Astrocyte of the spinal cord (primary cell): ENCODE measurements at places on chromosomes 5 and 9.

GRCh38 chr5:10469253-10470050, 27.8 kb downstream of the ROPN1L start:
- peak; percentile 93 for DNase-seq

DNA sequence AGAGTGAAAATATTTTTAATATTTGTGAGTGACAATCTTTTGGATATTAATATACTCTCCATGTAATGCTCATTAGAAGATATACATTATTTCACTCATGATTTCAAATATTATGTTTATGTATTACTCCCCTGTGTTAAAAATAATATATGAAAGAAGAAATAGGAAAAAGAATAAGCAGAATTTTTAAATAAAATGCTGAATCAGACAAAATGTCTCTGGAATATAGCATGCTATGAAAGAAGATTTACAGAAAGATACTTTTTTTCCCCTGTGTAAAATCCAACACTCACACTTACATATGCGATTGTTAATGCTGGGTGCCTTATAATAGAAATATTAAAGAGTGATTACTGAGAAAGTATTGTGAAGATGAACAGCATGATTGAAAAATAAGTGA, 373.7 kb downstream of the ANXA1 start:
- no peak for DNase-seq

DNA sequence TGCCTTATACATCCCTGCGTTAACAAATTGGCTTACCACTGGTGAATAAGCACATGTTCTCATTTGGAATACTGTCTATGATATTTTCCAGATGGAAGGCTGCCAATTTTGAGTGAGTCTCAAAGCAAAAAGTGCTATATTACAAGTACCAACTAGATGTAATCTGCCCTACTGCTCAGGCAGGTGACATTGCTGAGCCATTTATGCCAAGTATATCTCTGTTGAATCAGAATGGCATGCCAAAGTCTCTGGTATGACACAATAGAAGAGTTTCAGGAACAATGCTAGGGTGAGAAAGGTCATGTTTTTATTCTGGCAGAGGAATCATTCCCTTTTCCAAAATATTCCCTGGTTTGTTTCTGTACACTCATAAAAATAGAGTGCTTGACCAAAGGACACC, 356.5 kb downstream of the CDH9 start:
- no peak for DNase-seq

GRCh38 chr5:115626445-115626823, 598 bp upstream of the TMED7 start:
- peak; percentile 77 for DNase-seq

DNA sequence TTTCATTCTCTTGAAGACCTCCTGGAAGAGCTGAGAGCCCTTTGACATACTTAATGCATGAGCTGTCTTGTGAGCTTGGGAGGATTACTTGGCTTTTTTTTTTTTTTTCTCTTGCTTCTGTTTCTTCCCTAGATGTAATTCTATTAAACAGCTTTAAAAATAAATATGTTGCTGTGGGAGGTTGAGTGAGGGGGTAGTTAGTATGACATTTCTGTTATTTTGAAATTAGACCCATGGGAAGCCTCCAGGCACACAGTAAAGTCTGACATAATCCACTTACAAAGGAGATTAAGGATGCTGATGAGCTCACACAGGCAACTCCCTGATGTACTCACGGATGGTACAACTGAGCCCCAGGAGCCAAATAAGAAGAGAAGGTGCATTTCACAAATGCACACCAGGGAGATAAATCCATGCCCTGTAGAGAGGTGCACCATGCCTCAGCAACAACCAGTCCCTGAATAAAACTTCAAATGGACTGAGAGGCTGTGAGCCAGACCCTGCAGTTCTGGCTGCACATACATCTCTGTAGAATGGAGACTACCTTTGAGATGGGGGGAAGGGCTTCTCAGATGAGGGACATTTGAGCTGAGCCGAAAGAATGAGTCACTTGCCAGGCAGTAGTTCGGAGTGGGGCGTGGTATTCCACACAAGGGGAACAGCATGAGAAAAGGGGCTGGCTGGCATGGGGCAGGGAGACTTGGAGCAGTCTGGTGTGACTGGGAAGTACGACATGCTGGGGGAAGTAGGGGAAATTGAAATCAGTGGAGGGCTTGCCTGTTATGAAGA, 68.7 kb downstream of the ACTL7B start:
- DNase-seq: peak; percentile 50

GRCh38 chr5:135478938-135479337, 26.8 kb upstream of the TIFAB start:
- DNase-seq: no peak

GRCh38 chr5:115685490-115685889, 59.7 kb upstream of the TMED7 start:
- DNase-seq: no peak

GRCh38 chr9:130682421-130683121, 11.0 kb upstream of the EXOSC2 start:
- peak; percentile 69 for DNase-seq

DNA sequence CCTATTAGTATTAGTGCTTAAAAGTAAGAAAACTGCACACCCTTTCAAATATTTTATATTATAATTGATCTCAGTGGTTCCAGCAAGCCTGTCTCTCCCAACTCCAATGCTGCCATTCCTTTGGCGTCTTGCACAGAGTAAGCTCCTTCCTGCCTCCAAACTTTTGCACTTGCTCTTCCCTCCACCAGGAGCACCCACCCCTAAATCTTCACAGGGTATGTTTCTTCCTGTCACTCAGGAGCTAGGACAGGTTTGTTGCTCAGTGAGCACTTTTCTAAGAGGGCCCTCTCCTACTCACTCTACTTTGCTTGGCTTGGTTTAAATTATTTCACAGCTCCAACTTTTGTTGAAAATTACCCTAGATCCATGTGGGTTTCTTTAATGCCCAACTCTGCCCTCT, 189.1 kb upstream of the ADRA1B start:
- no peak for DNase-seq

GRCh38 chr5:132471944-132472343, 18.6 kb downstream of the IRF1 start:
- no peak for DNase-seq

GRCh38 chr5:38790891-38791290, 54.9 kb upstream of the OSMR start:
- peak; percentile 40 for DNase-seq

- DNase-seq: no peak
These were observed 161.9 kb downstream of the CCDC171 start for GRCh38 chr9:15714746-15715145.

- DNase-seq: no peak
These were observed 177.5 kb upstream of the PPP2R2B start for GRCh38 chr5:147055850-147056566.

DNA sequence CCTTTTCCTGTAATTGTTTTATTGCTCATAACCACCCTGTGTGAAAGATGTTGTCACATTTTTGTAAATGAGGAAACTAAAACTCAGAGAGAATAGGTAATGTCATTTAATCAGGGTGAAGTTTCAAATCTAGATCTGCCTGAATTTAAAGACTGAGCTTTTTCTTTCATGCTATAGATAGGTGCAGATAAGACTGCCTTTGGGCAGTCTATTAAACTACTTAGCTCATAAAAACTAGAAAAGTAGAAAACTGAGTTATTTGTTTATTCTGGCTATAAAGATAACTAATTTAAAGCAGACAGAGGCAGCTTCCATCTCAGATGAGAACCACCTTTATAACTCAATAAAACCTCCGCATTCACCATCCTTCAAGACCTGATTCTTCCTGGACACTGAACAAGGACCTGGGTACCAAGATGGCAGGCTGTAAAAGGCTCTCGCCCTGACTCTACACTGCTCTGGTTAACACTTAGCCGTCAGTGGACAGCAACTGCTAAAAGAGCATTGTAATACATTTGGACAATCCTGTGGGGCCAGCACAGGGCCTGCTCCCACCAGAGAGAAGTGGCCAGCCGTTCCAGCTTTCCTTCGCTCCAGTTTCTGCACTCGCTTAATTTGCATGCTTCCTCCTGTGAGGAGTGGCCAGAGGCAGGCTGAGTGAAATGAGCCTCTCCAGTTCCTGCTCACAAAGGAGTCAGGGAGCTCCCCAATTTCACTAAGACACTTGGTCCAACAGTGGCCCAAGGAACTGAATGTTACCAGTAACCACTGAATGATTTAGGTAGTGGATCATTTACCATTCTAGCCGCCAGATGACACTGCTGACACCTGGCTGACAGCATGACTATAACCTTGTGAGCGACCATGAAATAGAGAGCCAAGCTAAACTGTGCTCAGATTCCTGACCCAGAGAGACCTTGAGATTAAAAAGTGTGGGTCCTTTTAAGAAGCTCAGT, 566.4 kb downstream of the EFNA5 start:
- DNase-seq: no peak

DNA sequence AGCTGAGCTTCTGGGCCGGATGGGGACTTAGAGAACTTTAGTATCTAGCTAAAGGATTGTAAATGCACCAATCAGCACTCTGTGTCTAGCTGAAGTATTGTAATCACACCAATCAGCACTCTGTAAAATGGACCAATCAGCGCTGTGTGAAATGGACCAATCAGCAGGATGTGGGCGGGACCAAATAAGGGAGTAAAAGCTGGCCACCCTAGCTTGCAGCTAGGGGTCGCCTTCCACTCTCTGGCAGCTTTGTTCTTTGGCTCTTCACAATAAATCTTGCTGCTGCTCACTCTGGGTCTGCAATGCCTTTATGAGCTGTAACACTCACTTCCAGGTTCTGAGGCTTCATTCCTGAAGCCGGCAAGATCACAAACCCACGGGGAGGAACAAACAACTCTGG, 354.0 kb downstream of the PRR16 start:
- DNase-seq: no peak

DNA sequence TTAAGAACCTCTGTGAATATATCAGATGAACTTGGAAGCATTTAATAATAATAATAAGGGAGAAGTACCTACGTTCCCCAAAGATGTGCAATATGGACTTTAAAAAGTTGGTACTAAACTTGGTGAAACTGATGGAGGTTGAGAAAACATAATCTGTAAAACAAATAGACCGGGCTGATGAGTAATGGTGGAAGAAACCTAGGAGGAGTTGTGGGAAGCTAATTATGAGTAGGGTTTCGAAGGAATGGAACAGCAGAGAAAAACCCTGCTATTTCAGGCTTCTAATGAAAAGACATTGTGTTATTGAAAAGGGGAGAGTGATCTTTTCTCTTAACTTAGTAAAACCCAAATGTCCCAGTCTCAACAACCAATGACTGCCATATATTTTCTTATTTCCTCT, 229.3 kb downstream of the PCSK1 start:
- DNase-seq: peak; percentile 55

GRCh38 chr5:90994796-90995195, 388.3 kb downstream of the ARRDC3 start:
- DNase-seq: no peak

DNA sequence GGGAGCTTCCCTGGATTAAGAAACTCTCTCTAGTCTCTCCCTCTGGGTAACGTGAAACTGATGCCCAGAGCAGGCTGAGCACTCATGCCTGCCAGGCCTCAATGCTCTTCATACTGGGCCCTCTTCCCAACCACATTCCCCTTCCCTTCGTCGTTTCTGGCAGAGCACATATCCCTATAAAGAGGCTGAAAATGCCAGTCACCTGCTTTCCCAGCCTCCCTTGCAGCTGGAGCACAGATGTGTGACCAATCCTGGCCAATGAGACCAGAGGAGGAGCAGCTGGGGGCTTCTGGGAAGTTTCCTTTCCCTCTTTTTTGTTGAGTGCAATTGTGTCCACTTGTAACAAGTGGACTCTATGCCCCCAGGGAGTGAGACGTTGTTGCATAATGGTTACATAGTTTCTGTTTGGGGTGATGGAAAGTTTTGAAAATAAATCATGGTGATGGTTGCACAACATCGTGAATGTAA, 30.2 kb upstream of the SMIM23 start:
- DNase-seq: no peak

DNA sequence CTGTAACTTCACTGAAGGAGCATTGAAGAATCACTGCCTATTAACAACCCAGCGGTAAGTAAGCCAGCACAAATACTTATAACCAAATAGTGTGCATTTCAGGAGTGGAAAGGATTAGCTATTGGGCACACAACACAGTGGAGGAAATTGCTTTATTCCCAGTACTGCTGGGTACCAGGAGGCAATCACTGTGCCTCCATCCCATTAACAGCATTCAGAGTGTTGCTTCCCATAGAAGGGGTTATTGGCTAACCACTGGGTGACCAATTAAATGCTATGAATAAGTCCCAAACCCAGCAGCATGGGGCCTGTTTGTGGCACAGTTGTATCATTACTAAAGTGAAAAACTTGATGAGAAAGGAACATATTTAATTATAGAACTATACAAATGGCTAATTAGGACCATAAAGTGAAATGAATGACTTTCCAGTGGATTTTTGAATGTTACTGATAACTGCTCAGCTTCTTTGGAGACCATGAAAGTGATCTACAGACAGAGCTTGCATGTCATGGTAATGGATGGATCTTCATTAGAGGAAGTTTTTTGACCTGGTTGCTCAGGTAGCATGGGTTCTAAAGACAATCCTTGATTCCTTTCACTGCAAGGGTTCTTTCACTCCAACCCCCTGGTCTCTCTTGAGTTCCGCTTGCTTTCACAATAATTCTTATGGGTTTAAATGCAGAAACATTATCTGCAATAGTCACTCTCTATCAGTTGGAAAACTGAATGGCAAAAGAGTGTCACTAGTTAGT, 413.3 kb upstream of the RORB start:
- DNase-seq: peak; percentile 16

DNA sequence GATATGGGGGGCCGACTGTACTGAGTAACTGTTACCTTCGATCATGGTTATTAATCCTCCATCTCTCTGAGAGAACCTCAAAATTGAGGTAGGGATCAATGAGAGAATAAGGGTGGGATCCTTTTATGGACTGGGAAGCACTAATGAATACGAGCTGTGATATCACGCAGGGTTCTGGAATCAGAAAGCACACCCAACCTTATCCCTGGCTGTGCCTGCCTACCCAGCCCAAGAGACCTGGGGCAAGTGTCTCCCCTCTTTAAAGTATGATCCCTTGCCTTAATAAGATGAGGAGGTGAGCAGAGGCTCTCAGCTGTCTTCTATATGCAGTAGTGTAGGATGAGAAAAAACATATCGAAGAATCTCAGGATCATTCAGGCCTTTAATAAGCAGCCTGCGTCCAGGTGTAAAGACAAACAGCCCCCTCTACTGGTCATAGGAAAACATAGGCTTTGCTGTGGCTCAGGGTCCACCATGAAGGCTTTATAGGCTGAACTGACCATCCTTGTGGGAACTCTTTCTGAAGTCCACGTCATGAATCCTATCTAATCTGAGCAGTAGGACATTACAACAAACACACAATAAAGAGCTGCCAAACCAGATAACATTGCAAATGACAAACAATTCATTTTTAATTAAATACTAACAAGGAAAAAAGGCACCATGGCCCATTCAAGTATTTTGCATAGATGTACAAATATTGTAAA, 16.8 kb downstream of the NIPAL4 start:
- DNase-seq: peak; percentile 77

GRCh38 chr5:6633469-6634245, 417 bp downstream of the SRD5A1 start:
- no peak for DNase-seq

DNA sequence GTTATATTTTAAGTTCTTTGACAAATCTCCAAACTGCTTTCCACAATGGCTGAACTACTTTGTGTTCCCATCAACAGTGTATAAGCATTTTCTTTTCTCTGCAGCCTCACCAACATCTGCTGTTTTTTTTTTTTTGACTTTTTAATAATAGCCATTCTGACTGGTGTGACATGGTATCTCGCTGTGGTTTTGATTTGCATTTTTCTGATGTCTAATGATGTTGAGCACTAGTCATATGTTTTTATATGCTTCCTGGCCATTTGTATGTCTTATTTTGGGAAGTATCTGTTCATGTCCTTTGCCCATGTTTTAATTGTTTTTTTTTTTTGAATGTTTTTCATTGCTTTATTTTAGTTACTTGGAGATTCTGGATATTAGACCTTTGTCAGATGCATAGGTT, 196.6 kb downstream of the PLK2 start:
- DNase-seq: no peak

GRCh38 chr5:180343110-180343830, 9.9 kb downstream of the GFPT2 start:
- DNase-seq: peak; percentile 92
